ENCODE measurements at places on chromosomes 3 and 15.

- no peak for DNase-seq
These were observed 2.8 kb upstream of the SUCLG2 start for GRCh38 chr3:67657192-67657591.

DNA sequence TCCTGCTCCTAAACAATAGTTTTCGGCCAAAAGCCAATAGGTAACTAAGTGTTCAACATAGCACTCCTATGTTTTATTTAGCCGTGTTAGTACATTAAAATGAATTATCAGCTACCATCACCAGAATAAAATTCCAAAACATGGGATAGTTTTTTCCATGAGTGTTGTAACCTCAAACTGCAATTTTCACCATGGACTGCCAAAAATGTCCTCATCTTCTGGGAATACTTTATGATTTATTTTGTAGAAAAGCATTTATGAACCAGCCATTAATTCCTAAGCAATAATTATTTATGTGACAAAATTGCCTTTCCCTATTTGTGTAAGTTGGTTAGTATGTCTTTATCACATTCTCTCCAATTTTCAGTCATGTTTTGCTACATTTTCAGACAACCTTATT lies 438.1 kb downstream of the NAALADL2 start:
- no peak for DNase-seq

- no peak for DNase-seq
These were observed 48.7 kb downstream of the GABRG3 start for GRCh38 chr15:27019687-27020086.

DNA sequence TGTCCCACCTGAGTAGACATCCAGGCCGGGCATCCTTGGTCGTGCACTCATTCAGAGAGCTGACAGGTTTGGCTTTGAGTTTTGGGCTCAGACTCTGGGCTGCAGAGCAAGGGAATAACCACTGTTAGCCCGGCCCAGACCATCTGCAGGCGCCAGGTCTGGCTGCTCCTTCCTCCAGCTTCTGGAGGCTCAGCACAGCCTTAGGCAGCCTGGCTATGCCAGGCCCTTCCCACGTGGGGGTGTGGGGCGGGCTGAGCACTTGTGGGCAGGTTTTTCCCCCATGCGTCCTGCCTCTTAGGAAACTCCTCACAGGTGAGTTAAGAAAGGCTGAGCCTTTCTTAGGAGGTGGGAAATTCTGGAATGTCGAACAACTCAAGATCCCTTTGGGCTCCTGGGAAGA lies 11.2 kb downstream of the PLA2G4B start:
- no peak for DNase-seq

DNA sequence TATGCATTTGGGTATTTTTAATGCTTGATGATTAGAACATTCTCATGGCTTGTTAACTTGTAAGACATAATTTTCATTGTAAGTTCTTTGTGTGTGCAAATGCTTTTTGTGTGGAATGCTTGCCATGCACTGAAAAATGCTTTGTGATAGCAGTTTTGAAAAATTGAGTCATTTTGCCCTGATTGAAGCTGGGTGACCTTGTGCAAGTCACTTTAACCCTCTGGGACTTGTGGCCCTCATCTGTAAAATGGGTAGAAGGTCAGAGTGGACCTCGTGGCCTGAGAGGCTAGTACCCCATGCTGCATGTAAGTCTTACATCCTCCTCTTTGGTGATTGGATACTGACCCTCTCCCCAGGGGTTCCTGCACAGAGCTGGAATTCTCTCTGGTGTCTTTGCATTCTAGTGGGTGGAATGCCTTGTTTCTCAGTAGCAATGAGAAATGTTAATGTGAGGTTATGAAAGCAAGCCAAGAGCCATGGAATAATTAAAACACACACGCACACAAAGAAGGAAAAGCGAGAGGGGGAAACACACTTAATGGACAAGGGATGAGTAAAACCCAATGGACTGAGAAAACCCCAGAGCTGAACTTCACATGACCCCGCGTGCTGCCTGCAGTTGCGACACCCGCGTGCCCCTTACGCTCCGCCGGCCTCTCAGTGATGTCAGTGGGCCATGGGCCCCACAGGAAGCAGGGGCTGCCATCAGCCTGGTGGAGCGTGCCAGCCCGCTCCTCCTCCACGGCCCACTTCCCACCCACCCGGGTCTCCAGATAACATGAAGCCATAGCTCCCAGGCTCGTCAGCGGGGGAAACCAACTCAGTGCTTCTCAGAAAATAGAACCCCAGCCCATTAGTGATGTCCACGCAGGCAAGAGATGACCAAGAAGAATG lies 44.0 kb downstream of the SMAD3 start:
- no peak for DNase-seq

GRCh38 chr3:38843898-38844297 lies 27.9 kb upstream of the SCN10A start:
- DNase-seq = no peak

DNA sequence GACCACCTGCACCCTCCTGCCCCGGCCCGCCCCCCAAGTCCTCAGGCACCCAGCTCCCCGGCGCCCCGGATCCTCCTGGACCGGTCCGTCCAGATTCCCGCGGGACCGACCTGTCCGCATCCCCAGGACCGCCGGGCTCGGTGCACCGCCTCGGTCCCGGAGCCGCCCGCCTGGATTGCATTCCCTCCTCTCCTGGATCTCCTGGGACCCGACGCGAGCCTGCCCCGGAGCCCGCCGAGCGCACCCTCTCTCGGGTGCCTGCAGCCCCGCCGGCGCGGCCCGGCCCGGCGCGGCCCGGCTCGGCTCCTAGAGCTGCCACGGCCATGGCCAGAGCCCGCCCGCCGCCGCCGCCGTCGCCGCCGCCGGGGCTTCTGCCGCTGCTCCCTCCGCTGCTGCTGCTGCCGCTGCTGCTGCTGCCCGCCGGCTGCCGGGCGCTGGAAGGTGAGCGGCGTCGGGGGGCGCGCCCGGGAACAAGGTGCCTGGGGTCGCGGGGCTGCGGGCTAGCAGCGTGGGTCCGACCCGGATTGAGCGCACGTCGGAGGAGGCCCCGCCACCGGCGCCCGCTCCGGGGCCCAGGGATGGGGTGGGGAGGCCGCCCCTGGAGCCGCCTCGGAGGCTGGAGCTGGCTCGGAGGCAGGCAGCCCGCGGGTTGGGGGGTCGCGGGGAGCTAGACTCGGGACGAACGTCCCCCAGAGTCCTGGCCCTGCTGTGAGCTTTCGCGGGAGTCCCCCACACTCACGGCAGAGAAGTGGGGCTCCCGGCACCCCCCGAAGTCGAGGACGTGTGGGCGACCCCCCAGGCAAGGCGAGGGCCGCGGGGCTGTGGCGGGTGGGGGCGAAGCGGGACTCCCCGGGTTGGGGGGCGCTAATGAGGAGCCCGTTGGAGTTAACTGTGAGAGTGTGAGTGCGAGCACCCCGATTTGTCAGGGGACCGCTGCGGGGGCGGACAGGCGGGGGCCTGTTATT lies 610 bp downstream of the EPHB3 start:
- no peak for DNase-seq

- no peak for DNase-seq
These were observed 140.8 kb downstream of the TP63 start for GRCh38 chr3:189771842-189772450.

DNA sequence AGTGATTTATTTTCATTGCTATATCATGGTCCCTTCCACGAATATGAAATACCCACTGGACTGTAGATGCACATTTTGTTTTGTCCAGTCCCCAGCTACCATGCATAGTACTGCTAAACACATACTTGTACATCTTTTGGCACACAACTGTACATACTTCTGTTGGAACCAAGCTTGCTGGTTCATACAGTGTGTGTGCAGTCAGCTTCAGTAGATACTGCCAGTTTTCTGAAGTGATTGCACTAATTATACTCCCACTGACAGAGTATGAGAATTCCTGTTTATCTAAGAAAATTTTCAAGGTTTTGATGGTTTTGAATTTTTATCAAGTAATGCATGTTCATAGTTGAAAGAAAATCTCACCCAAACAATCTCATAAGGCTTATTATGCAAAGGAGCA lies 100.7 kb upstream of the LMCD1 start:
- no peak for DNase-seq

DNA sequence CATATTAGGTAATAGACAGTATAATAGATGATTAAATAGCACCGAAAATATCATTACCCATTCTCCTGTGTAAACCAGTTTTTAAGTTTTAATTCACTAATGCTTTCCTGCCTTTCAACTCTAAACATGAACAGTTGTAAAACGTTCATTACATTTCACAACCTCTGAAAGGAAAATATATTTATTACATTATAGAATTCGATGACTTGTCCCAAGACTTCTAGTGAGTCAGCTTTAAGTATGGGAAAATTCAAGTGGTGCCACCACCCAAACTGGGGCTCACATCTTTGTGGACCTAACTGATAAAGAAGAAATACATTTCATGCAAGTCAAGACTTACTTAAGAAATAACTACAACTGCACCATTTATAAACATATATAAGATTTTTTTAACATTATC lies 2.0 kb downstream of the TRIM59 start:
- no peak for DNase-seq

- DNase-seq = peak; percentile 83
These were observed 559 bp downstream of the PKM start for GRCh38 chr15:72230197-72231065.

DNA sequence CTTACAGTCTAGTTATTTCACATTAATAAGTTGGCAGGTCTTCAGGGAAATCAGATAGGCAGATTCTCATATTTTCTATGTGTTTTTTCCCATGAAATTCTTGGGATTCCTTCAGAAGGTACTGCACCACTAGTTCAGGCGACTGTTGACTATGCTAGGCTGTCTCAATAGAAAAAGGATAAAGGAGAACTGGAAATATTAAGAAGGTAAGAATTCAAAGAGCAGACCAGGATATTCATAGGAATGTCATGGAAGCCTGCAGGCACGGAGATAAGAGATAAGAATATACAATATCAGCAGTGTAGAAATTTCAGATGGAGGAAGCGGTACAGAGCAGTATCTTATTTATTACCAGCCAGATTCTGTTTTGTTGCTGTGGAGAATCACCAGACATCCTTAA lies 432.1 kb upstream of the MDFIC2 start:
- no peak for DNase-seq

- DNase-seq = no peak
These were observed 43.1 kb downstream of the XXYLT1 start for GRCh38 chr3:195227871-195228270.

DNA sequence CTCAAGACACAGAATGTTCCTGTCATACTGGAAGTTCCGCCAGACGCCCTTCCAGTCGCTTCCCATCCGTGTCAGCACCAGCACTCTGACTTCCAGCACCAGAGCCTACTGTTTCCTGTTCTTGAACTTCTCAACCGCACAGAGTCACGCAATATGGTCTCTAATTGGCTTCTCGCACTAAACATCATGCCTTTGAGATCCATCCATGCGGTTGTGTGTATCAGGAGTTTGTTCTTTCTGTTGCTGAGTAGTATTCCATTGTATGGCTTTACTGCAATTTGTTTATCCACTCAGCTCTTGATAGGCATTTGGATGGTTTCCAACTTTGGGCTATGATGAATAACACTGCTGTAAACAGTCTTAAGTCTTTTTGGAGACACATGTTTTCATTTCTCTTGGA lies 112.1 kb downstream of the LRRK1 start:
- DNase-seq = no peak

DNA sequence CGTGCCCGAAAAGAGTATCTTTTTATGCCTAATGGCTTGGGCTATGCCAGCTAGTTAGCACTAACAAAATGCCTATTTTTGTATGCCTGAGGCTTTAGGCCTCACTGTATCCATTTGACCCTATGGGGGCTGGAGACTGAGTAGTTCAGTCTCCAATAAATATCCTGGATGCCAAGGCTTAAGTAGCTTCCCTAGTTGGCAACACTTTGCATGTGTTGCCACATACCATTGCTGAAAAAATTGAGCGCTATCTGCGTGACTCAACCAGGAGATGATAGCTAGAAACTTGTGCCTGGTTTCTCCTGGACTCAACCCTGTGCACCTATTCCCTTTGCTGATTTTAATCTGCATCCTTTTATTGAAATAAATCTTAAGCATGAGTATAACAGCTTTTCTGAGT lies 58.4 kb upstream of the ATP2C1 start:
- DNase-seq = no peak

GRCh38 chr3:5195605-5196004 lies 8.1 kb downstream of the EDEM1 start:
- no peak for DNase-seq

DNA sequence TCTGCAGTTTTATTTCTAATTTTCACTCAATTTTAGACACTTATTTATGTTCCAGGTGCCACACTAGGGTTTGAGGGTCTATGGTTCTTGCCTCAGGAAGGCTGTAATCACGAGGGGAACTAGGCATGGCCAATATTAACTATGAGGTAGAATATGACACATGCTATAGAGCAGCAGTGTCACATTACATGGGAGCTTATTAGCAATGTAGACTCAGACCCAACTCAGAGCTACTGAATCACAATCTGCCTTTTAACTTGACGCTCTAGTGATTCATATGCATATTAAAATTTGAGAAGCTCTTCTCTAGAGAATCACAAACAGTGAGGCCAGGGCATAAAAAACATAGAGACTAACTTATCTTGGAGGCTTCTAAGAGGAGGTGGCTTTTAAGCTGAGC lies 32.8 kb upstream of the MRPL3 start:
- no peak for DNase-seq

DNA sequence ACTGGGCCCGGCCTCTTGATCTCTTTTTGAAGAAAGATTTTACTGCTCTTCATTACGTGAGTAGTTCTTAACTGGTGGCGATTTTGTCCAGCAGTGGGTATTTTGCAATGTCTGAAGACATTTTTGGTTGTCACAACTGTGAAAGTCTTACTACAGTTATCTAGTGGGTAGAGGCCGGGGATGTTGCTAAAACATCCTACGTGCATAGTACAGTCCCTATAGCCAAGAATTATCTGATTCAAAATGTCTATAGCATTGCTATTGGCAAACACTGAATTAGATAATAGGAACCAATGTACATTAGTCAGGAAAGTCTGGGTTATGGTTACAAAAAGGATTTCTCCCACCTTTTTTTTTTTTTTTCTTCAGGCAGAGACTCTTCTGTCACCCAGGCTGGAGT lies 38.1 kb downstream of the FOXL2 start:
- DNase-seq = no peak

GRCh38 chr15:36807134-36807764 lies 227.8 kb downstream of the CDIN1 start:
- no peak for DNase-seq

DNA sequence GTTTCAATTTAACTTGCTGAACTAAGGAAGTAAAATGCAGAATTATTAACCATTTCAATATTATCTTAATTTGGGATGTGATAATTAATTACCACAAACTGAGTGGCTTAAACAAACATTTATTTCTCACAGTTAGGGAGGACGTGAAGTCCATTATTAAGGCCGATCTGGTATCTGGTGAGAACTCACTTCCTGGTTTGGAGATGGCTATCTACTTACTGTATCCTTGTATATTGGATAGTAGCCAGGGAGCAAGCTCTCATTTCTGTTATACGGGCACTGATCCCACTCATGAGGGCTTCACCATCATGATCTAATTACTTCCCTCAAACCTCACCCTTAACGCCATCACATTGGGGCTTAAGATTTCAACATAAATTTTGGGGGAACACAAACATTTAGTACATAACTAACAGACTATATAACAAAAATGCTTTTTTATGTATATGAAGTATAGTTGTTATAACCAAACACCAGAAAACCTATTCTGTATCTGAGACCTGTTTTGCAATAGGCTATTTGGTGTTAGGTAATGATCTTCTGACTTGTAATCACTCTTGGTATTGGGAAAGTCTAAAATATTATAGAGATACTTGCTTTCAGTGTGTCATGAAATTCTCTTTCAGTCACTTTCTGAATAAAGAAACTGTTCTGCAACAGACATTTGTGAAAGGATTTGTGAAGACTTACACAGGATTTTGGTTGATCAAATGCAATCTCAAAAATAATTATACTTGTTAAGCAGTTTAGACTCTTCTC lies 4.7 kb upstream of the KPNA4 start:
- DNase-seq = no peak

All from stimulated activated CD4-positive, alpha-beta T cell treated with anti-CD3 and anti-CD28 coated beads, Interleukin-15, amount 100 ng/mL, for 48 hours (primary cell).